Stimulated activated CD8-positive, alpha-beta memory T cell treated with anti-CD3 and anti-CD28 coated beads, Interleukin-12 subunit alpha, Interleukin-12 subunit beta, amount 100 ng/mL, for 4 hours (primary cell): ENCODE measurements at places on chromosomes 6 and 20.

DNA sequence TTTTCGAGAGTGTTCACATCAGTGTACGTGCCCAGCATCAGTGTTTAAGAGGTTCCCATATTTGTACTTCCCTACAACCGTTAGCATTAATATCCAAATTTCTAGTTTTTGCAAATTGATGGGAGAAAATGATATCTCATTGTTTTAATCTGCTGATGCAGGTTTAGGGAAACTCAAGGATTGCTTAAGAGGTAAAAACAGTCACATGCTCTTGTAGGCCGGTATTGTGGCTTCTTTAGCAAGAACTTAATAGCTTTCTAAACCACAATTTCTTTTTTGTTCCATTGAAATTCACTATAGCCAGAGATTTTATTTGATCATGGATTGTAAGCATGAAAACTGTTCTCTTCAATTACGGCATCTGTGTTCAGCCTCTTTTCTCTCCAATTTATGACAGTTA lies 29.5 kb downstream of the BEND6 start:
- no peak for DNase-seq

DNA sequence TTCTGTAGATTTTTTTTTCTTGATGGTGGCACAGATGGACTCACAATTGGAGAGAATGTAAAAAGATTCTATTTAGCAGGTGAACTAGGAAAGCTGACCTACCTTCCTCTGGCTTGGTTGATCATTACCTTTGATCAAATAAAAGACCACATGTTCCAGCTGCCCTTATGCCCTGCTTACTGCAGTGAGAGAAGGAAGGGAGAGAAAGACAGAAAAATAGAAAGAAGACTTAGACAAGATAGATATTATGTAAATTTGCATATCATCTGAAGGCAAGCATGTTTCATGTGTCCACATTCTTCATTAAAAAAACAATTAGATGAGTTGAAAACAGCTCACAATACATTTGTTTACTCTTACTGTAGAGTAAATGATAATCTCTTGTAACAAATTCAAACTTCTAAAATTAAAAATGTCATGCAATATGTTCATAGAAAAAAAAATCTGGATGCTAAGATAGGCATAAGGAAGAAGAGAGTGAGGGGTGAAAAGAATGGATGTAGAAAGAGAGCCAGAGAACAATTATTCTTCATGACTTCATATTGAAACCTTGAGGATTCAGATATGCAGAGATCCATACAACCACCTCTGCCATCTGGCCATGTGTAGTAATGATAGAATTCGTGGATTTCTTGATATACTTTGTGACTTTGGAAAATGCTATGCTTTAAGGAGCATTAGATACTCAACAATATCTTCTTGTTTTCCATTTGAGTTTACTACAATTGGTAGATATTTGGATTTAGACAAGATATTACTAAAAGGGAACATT lies 71.7 kb downstream of the RFX6 start:
- DNase-seq, result no peak

GRCh38 chr6:68990317-68990716 lies 355.2 kb downstream of the ADGRB3 start:
- DNase-seq, result no peak

DNA sequence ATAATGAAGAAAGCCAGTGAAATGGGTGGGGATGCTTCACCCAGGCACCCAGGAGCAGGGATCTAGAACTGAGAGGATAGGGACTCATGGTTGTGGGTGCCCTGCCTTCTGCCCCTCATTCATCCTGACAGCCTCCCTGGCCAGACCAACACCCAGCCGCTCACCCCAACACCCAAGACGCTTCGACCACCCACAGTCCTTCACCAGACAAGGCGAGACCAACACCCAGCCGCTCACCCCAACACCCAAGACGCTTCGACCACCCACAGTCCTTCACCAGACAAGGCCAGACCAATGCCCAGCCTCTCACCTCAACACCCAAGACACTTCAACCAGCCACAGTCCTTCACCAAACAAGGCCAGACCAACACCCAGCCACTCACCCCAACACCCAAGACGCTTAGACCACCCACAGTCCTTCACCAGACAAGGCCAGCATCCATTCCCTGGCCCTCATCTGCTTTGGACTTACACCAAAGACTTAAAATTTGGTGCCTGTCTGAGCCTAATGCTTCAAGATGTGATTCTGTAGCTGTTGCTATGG lies 131.5 kb downstream of the ANKRD60 start:
- DNase-seq, result no peak

- DNase-seq, result no peak
Observed at GRCh38 chr6:105177556-105177955, 2.3 kb downstream of the POPDC3 start.

DNA sequence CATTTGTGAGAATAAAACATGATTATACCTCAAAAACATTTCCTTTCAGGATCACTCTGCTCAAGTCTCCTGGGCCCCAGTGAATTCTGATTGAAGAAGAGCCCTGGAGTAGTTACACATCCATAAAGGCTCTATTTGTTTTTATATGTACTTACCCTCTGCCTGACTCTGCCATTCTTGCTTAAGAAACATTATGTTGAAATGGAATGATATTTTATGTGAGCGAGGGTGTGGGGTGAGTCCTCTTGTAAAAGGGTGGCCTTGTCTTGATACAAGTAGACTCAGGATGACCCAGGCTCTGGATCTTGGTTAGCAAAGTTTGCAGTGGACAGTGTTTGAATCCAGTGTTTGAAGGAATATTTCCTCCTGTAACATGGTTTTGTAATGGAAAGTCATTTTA lies 215.4 kb upstream of the PREP start:
- DNase-seq, result no peak

DNA sequence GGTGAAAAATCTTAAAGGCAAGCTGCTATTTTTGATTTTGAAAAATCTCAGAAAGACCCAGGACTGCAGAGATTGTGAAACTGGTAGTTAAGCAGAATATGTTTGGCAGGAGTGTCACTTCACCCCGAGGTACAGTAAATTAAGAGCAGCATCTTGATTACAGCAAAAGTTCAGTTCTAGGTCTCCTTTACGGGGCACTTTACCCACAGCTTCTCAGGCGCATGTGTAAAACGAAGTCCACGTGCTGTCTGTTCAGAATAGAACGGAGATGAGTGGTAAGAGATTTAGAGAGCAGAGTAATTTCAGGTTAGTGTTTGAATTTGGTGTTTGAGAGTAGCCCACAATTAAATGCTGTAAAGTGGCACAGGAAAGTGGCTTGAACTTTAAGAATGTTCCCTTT lies 84.0 kb downstream of the FARS2 start:
- DNase-seq, result no peak

- DNase-seq, result no peak
Observed at GRCh38 chr6:151434369-151434768, 17.6 kb downstream of the RMND1 start.

DNA sequence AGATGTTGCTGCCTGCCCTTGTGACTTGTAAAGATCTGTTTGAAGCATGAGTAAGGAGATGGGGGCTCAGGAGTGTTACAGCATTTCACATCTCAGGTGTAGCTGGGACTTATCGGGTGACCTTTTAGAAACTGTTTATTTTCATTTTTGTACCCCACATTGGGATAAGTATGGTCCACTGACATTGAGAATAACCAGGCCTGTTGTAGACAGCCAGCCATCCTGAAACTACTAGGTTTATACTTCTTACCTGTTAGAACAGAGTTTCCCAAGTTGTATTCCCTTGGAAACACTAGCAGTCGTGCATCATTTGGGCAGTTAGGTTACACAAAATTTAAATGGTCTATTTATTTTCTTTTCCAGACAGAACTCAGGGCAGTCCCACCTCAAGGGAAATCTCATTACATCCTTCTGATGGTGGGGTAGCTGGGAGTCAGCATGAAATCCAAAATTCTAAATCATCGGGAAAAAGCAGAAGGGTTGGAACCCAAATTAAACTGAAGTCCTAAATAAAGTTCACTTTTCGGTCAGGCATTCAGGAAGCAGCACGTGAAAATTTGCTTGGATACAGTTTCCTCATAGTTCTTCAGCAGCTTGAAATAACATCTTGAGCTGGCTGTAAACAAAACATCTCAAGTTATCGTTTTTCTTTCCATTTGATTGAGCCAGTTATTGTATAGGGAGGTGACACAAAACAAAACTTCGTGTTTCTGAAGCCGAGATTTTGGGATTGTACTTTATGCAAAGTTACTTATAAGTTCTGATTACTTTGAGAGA lies 30.5 kb downstream of the FOXO3 start:
- DNase-seq, result no peak

DNA sequence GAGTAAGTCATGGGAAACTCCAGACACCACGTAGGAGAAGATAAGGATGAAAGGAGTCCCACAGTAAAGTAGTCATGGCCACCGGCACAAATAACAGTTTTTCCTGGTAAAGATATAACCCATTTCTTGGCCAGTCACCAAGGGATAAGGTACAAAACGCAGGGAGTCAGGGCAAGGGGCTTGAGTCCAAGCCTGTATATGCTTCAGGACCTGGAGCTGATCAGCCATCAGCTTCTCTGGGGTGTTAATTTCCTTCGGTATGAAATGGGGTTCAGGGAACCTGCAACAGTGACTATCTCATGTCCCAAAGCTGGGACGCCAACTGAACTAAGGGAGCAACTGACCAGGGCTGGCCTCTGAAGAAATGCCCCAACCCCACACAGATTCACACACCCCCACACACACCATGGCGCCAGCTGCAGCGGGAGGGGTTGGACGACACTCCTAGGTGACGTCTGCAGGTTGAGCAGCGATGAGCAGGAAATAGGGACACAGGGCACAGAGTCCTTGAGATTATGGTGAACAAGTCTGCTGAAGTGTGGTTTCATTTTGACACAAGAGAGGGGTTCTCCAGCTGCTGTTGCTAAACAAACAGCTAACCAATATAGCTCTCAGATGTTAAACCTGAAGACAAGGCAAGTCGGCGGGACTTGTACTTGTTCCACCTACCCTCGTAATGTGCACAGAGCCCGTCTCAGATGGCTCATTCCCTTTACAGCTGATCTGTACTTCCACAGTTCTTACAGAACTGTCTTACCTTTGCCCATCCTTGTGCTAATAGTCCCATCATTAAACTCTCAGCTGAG lies 7.4 kb upstream of the ADTRP start:
- DNase-seq, result no peak

DNA sequence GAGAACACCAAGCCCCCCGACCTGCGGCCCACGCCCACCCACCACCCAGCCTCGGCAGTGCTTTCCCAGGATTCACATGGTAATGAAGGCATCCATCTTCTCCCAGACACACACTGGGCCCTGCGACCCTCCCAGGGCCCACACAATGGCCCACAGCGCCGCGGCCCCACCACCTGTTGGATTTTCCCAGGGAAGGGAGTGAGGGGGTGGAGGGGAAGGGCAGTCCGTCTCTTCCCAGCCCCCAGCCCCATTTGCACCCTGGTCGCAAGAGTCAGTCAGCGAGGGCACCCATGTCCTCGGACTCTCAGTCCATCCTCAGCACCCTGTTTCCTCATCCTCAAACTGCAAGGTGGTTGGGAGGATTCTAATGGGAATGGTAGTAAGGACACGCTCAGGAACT lies 23.7 kb upstream of the ID1 start:
- no peak for DNase-seq

DNA sequence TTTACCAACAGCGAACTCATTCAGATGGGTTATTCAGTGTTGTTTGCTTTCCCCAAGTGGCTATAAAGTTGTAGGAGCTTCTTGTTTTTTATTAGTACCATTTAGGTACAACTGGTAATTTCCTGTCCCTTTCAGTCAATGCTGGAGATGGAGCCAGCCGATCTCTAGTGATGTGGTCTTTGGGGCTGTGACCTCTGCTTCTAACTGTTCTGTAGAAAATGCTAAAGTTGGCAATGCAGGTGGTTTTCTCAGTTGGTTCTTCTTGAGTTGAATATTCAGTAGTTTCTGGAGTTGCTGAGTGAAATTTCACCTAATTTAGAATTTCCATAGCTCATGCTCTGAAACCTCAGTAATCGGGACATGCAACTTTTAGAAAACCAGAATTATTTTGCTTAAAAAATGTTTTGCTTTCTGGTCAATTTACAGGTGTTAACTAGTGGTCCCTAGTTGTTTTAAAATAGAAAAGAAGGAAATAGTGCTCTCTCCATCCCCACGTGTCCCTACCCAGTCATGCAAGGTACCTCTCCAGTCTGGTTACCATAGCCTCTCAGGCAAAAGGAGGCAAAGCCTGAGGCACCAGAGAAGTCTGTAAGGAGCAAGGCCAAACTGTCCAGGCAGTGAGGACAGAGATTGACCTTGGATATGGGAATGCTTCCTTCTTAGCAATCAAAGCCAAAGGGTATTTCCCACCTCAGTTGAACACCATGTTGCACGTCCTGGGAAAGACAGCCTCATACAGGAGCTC lies 27.3 kb upstream of the GABRR1 start:
- DNase-seq, result no peak

DNA sequence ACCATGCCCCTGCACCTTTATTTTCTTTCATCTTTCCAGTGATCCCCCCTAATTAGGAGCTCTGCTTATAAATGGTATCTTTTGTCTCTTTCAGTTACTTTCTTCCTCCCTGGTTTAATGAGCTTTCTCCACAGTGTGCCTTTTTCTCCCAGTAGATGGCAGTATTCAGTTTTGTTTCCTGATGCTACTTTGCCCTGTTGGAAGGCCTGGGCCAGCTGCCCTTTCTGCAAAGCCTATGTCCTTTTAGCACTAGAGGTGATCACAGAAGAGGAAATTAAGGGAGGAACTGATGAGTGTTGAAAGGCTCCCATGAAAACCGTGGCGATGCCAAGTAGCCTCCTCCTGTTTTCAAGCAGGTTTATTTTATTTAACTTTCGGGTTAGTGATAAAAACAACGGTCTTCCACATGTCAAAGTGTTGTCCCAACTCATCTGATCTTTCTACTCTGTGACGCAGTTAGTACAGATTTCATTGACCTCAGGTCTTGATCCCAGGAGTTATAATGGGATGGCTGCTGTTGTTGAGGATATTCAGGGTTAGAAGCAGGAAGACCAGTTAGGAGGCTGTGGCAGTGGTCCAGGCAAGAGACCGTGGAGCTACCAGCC lies 184.2 kb upstream of the BMP2 start:
- DNase-seq, result no peak

DNA sequence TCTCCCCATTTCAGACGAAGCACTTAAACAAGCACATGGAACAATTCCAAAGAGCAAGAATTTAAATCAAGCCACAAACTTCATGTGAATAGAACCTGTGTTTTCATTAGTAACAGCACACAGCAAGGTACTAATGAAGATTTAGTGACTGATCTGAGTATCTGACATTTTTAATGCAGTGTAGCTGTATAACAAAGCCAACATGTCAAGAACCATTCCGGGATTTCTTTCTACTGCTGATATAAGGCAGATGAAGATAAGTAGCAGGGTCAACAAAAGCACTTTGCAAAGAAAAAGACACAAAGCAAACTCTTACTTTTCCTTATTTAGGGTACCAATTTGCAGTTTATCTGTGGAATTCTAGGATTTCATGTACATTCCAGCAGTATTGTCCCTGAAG lies 11.3 kb downstream of the SLC17A5 start:
- no peak for DNase-seq

DNA sequence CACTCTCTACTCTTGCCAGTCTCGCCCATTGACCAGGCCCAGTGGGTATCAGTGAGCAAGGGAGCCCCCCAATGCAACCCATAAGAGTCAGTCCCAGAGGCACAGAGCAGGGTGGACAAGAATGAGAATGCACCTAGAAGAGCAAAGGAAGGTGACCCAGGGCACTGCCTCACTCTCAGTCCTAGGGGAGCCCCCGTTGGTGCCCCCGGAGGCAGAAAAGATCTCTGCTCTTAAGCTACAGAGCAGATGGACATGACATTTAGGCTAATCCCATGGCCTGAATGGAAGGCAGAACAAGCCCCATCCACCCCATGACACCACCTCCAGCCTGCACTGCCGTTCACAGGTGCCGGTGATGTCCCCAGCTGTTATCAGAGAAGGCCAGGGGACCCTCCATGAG lies 50.7 kb upstream of the PLEKHG1 start:
- no peak for DNase-seq
